ENCODE measurements at places on chromosomes 7 and 10.

- no peak for DNase-seq
Measured at GRCh38 chr7:52151559-52151958, 835.0 kb upstream of the COBL start.

- no peak for DNase-seq
Measured at GRCh38 chr10:5902511-5903274, 12.7 kb downstream of the FBH1 start.

DNA sequence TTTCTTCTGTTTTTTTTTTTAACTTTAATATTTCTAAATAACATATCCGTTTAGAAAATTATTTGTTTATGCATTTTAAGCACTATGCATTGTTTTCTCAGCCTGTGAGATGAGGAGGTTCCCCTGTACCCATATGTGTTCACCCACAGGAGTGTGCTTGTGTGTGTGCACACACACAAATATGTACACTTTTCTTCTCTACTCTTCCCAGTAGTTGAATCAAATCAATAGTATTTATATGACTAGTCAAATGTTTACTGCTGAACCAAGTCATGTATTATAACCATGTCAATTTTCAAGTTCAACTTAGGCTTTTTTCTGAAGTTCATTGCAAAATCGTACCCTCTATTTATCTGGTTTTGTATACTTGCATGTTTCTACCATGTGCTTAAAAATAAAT, 37.3 kb downstream of the HDAC9 start:
- no peak for DNase-seq

- no peak for DNase-seq
Measured at GRCh38 chr7:25032774-25033743, 53.1 kb upstream of the OSBPL3 start.

DNA sequence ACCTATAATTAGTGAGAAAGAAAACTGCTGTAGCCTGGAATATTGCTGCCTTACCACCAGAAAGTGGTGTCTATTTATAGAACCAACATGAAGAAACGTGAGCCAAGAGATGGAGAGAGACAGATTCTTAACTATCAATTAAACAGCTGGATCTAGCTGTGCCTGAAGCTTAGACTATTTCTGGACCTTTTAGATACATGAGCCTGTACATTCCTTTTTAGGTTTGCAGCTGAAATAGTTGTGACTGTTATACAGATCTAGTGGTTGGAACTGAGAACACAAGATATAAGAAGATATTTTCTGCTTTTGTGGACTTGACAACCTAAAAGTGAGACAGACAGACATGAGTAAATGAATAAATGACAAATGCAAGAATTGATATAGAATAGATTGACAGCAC, 73.4 kb downstream of the CDK14 start:
- DNase-seq: no peak

Data from activated T-helper 1 cell treated with anti-CD3 and anti-CD28 coated beads, Interleukin-2, amount 50 U/mL, for 16 hours (primary cell).